CD8-positive, alpha-beta memory T cell (primary cell): ENCODE measurements at places on chromosomes 13 and 19. TPM values are rescaled to one million over a fixed set of nuclear protein-coding genes. Genes with fewer than 3 reads are reported as not detected.

DNA sequence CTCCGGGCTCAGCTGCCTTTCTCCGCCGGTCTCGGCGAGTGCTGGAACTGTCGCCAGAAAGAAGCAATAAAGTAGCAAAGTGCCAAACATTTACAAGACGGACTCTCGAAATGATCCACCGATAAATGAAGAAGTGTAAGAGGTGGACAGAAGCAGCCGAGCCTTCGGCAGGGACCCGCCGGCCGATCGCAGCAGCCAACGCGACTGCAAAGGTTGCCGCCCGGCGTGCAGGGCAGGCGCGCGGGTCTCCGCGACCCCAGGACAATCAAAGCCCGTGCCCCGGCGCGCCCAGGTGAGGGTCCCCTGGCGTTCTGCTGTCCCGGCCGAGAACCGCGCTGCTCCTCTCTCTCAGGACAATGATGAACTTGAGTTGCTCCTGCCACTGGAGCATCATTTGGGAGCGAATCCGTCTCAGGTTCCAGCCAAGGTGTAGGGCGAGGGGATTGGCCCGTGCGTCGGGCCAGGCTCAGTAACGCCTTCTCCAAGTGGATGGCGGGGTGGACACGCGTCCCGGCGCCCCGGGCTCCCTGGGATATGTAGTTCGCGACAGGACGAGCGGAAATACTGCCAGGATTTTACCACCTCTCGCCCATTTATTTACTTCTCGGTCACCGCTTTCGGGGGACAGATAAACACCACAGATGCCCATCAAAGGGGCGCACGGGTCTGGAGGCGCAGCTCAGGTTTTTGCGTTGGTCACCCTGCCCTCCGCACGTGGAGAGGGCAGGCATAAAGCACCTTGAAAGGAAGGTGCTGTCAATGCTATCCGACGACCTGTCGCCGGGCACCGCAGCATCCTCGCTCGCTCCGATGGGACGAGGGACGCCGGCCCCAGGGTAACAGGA is at the start of the genes BIVM and POGLUT2:
BIVM (plus strand) TSS at position 539 of the 845 bp plus-strand sequence. CDS start 8,149 bp downstream, outside the sequence.
POGLUT2 (minus strand) TSS at position 396 of the 845 bp plus-strand sequence; CDS start at position 90, 306 bp downstream.
- H3K27me3 ChIP-seq: no peaks in the 10 kb centered on the region
- H3K36me3 ChIP-seq: no peaks in the 10 kb centered on the region
- peak; percentile 73 for DNase-seq

- no peak overlapping the region for H3K4me3 ChIP-seq
- H3K27ac ChIP-seq: no peak overlapping the region
- no peaks in the 10 kb centered on the region for H3K27me3 ChIP-seq
- DNase-seq: no peak
- H3K4me1 ChIP-seq: no peaks in the 10 kb centered on the region
- H3K36me3 ChIP-seq: no peaks in the 10 kb centered on the region
Observed at GRCh38 chr13:82758044-82758443, 1124.2 kb downstream of the SLITRK1 start.

GRCh38 chr13:92781965-92782690 is 444.5 kb upstream of the GPC6 start:
- H3K4me1 ChIP-seq: no peaks in the 10 kb centered on the region
- DNase-seq: no peak
- H3K36me3 ChIP-seq: no peaks in the 10 kb centered on the region
- no peak overlapping the region for H3K27ac ChIP-seq
- H3K27me3 ChIP-seq: no peaks in the 10 kb centered on the region

Gene HRC
- not detected for total RNA-seq

Gene ICAM4
- 0.15 TPM for total RNA-seq

DNA sequence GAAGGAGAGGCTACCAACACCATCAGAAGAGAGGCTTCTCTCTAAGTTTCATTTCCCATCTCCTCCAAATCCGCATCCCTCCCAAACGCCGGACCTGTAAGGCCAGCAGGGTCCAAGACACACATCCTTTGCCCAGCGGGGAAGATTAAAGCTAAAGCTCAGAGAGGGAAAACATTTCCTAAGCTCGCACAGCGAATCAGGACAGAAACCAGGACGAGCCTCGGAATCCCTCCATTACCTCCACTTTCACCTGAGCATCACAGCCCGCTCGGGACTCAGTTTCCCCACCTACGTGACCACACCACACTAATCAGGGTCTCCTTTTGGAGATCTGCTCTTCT is 711 bp upstream of the FOSB start:
- H3K36me3 ChIP-seq: no peaks in the 10 kb centered on the region
- peak overlapping the region; percentile 100 for H3K27ac ChIP-seq
- no peaks in the 10 kb centered on the region for H3K27me3 ChIP-seq
- H3K4me3 ChIP-seq: peak overlapping the region; percentile 96
- no peak for DNase-seq

Gene ZNF284
- total RNA-seq: 2.4 TPM

DNA sequence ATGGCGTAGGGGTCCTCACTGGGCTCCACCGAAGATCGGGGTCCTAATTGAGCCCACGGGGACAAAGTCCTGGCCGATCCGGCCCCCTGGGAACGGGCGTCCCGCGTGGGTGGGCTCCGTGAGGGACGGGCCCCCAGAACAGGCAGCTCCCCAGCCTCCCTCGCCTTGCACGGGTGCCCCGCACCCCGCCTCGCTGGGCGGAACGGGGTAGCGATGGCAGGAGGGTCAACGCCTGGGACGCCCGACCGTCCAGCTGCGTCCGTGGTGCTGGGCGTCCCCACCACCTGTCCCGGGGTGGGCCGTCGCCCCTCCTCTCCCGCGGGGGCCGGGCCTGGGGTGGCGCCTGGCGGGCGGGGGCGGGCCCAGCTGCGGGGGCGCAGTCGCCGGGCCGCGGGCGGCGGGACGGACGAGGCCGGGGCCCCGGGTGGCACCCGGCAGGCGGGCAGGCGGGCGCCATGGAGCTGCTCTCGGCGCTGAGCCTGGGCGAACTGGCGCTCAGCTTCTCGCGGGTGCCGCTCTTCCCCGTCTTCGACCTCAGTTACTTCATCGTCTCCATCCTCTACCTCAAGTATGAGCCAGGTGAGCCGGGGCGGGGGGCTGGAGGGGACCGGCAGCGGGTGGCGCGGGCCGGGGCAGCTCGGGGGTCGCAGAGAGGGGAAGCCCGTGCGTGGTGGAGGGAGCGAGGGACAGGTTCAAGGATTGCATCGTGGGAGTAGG is at the start of gene TMEM38A:
TMEM38A (plus strand) TSS at position 377 of the 717 bp plus-strand sequence; CDS start at position 456, 79 bp downstream.
- peak within 1 kb of the TSS; percentile 98 for H3K4me3 ChIP-seq
- no peaks in the 10 kb centered on the region for H3K27me3 ChIP-seq
- H3K4me1 ChIP-seq: peaks cover 34% of the 10 kb centered on the region
- H3K27ac ChIP-seq: peak within 1 kb of the TSS; percentile 92
- H3K36me3 ChIP-seq: peaks cover 24% of the 10 kb centered on the region
- peak; percentile 63 for DNase-seq

- no peak overlapping the region for H3K4me3 ChIP-seq
- H3K4me1 ChIP-seq: no peaks in the 10 kb centered on the region
- DNase-seq: no peak
- H3K27me3 ChIP-seq: no peaks in the 10 kb centered on the region
- no peak overlapping the region for H3K27ac ChIP-seq
- H3K36me3 ChIP-seq: no peaks in the 10 kb centered on the region
Observed at GRCh38 chr13:90883592-90883991, 463.9 kb upstream of the MIR17HG start.

Gene ZNF560
- not detected for total RNA-seq

- H3K27ac ChIP-seq: no peak overlapping the region
- H3K27me3 ChIP-seq: no peaks in the 10 kb centered on the region
- no peak for DNase-seq
- H3K36me3 ChIP-seq: peaks cover 16% of the 10 kb centered on the region
Observed at GRCh38 chr13:73717632-73718031, 416.6 kb downstream of the KLF12 start.

DNA sequence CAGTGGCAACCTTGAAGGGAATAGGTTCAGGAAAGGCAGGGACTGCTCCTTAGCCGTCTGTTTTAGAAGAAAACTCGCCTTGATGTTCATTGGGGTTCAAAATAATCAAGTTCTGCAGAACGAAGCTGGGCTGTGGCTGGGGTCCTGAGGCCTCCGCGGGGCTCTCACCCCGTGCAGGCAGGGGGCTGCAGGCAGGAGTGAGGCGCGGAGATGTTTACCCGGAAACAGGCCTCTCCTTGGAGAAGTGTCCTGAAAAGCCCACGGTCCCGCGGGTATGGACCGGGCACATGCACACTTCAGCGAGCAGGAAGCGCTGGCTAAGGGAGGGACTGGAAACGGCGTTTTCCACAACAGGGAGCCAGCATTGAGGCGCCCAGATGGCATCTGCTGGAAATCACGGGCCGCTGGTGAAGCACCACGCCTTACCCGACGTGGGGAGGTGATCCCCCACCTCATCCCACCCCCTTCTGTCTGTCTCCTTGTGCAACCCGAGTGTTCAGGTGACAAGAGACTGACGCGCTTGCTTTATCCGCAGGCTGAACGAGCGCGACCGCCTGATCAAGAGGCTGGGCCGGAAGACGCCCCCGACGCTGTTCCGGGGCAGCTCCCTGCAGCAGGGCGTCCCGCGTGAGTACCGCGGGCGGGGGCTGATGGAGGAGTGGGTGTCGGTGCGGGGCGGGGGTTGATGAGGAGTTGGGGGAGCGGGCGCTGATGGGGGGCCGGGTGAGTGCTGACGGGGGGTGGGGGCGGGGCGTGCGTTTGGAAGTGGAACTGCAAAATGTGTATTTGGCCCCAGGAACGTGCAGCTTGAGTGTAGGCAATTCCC is 39.6 kb downstream of the SHISA2 start:
- H3K27ac ChIP-seq: peak overlapping the region; percentile 28
- peak overlapping the region; percentile 73 for H3K4me3 ChIP-seq
- peaks cover 16% of the 10 kb centered on the region for H3K4me1 ChIP-seq
- no peaks in the 10 kb centered on the region for H3K36me3 ChIP-seq
- peak; percentile 84 for DNase-seq
- no peaks in the 10 kb centered on the region for H3K27me3 ChIP-seq

GRCh38 chr13:45362939-45363338 is 22.0 kb upstream of the TPT1 start:
- no peak overlapping the region for H3K4me3 ChIP-seq
- no peaks in the 10 kb centered on the region for H3K27me3 ChIP-seq
- H3K4me1 ChIP-seq: peaks cover 14% of the 10 kb centered on the region
- no peak for DNase-seq
- H3K36me3 ChIP-seq: no peaks in the 10 kb centered on the region
- no peak overlapping the region for H3K27ac ChIP-seq

- no peak overlapping the region for H3K4me3 ChIP-seq
- H3K36me3 ChIP-seq: no peaks in the 10 kb centered on the region
- peak; percentile 32 for DNase-seq
- no peaks in the 10 kb centered on the region for H3K27me3 ChIP-seq
Observed at GRCh38 chr19:49132974-49133609, 13.7 kb downstream of the PPFIA3 start.

Gene MISP3
- total RNA-seq: 1.2 TPM

Gene SLITRK6
- total RNA-seq: not detected

GRCh38 chr13:28336193-28336657 is 158.7 kb downstream of the FLT1 start:
- no peaks in the 10 kb centered on the region for H3K27me3 ChIP-seq
- no peak overlapping the region for H3K27ac ChIP-seq
- DNase-seq: no peak

Gene ZNF728
- total RNA-seq: not detected

Gene MRPL34
- 136 TPM for total RNA-seq

DNA sequence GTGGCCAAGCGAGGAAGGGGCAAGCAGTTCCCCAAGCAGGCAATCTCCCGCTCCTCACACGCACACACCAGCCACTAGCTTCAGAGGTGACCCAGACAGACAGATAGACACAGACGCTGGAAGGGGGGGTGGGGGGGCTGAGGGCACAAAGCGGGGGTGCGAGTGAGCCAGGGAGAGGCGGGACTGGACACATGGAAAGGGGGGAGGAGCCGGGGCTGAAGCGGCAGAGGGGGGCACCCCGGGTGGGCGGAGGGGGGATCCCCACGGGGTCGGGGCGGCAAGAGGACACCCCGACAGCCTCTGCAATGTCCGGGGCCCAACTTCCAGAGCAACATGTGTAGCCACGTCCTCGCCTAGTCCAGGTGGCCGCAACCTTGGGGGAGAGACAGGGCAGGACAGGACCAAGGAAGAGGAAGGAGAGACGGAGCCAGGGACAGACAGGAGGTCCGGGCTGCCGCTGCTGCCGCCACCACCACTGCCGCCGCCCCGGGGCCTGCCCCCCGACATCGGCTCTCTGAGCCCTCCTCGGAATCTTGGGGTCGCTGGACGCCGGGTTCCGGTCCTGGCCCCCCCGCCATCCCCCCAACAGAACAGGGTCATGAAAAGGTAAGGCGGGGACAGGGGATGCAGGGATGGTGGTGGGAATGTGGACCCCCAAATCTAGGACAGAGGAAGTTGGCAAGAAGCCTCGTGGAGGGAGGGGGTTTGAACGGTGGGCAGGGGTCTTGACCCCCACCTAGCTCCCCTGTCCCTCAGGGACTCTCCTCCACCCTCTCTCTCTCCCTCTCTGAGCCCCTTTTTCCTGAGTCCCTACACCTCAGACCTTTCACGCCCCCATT is 1.1 kb downstream of the GRIN2D start:
- H3K4me1 ChIP-seq: peaks cover 50% of the 10 kb centered on the region
- DNase-seq: no peak
- no peaks in the 10 kb centered on the region for H3K36me3 ChIP-seq
- H3K4me3 ChIP-seq: no peak overlapping the region
- peaks cover 29% of the 10 kb centered on the region for H3K27me3 ChIP-seq

GRCh38 chr13:103236213-103236612 is 170.0 kb upstream of the SLC10A2 start:
- no peaks in the 10 kb centered on the region for H3K27me3 ChIP-seq
- no peaks in the 10 kb centered on the region for H3K36me3 ChIP-seq
- H3K4me1 ChIP-seq: no peaks in the 10 kb centered on the region
- H3K27ac ChIP-seq: no peak overlapping the region
- DNase-seq: no peak

Gene UBE2L5
- not detected for total RNA-seq

DNA sequence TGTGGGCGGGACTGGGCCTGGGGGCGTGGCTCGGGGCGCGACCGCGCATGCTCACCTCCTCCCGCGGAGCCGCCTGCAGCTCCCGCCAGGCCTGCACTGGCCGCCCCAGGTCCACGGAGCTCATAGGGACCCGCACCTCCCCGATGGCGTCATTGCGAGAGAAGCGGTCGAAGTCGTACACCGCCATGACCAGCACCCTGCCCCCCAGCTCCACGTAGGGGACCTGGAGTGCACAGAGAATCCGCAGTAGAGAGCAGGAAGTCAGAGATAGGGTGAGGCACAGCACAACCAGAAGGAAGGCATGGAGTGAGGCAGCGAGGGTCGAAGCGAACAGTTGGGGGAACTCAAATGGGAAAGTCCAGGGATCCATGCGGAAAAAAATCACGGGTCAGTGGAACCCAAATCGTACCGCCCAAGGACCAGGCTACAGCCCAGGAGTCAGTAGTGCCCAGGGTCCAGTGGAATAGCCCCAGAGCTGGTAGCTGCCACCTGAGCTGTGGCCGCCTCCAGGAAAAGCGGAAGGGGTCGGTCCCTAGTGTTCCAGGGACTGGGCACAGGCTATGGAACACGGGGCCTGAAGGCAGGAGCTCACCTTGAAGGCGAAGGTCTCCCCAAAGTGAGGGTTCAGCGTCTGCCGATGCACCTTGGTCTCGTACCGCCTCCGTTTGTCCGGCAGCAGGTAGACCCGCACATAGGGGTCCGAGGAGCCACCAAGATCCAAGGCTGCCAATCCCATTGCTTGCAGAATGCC is 4.8 kb downstream of the SYT5 start:
- H3K4me1 ChIP-seq: peaks cover 35% of the 10 kb centered on the region
- no peaks in the 10 kb centered on the region for H3K36me3 ChIP-seq
- H3K27ac ChIP-seq: peak overlapping the region; percentile 38
- no peak overlapping the region for H3K4me3 ChIP-seq

- H3K27me3 ChIP-seq: no peaks in the 10 kb centered on the region
- H3K27ac ChIP-seq: peak overlapping the region; percentile 80
- peaks cover 6% of the 10 kb centered on the region for H3K4me1 ChIP-seq
- H3K4me3 ChIP-seq: peak overlapping the region; percentile 99
- no peaks in the 10 kb centered on the region for H3K36me3 ChIP-seq
Observed at GRCh38 chr19:21851596-21852345, 15.8 kb upstream of the ZNF43 start.

- no peaks in the 10 kb centered on the region for H3K27me3 ChIP-seq
- H3K4me1 ChIP-seq: no peaks in the 10 kb centered on the region
- no peak for DNase-seq
- no peak overlapping the region for H3K4me3 ChIP-seq
- H3K27ac ChIP-seq: no peak overlapping the region
Observed at GRCh38 chr13:33757713-33758112, 60.2 kb upstream of the RFC3 start.

Gene BEST2
- not detected for total RNA-seq
